ENCODE measurements at places on chromosomes 2 and 18.

- DNase-seq = no peak
Observed at GRCh38 chr2:167832868-167833287, 414.5 kb downstream of the STK39 start.

DNA sequence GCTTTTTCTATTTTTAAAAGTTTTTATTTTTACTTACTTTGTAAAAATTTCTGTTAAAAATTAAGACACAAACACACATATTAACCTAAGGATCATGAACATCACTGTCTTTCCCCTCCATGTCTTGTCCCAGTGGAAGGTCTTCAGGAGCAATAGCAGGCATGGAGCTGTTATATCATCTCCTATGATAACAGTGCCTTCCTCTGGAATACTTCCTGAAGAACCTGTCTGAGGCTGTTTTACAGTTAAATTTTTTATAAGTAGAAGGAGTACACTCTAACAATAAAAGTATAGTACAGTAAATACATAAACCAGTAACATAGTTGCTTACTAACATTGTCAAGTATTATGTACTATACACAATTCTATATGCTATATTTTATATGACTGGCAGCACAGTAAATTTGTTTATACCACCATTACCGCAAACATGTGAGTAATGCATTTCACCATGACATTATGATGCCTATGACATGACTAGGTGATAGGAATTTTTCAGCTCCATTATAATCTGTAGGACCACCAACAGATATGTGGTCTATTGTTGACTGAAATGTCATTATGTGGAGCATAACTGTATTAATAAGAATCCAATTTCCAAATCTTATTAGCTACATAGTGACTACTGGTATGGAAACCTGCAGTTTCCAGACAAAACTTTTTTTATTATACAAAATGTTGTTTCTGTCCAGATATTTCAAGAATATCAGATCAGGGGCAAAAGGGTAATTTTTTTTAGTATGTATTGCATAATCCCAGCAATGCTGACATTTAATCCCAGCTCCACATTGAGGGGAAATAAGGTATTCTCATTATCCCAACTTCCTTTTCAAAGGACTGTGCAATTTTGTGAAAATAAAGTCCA, 337.2 kb upstream of the SLC39A10 start:
- no peak for DNase-seq

DNA sequence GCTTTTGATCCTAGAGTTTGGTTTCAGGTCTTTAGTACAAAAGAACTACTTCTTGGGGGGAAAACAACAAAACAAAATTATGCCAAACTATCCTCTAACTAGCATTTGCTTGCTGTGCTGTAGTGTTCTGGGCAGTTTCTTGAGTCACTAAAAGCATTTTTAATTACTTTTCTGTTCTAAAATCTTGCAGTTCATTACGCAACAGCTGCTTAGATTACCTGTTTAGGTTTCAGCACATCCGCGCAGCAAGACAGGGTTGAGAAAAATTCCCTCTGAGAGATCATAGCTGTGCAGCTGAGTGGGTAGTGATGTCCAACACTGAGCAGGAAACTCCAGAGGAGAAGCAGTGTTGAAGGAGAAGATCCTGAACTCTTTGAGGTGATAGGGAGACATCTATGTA, 9.0 kb downstream of the DAW1 start:
- DNase-seq = no peak

GRCh38 chr2:211867845-211868451, 670.7 kb downstream of the ERBB4 start:
- DNase-seq = no peak

DNA sequence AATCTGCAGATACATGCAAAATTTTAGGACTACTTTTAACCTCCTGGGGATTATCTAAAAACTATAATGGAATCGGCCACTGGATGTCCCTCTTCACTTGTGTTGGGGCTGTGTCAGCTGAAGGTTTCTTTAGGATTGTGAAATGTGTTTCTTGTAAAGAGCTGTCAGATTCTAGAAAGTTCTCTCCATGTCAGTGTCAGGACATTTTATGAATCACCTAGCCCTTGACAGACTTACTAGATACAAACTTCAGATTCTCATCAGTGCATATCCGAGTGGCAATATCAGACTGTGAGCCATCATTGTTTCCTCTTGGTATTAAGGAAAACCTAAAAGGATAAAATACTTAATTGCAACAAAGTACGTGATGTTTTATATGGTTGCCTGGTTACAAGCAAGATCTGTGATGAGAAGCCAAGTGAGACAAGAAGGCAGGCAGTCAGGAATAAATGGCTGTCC, 107.3 kb downstream of the CPS1 start:
- DNase-seq = no peak

DNA sequence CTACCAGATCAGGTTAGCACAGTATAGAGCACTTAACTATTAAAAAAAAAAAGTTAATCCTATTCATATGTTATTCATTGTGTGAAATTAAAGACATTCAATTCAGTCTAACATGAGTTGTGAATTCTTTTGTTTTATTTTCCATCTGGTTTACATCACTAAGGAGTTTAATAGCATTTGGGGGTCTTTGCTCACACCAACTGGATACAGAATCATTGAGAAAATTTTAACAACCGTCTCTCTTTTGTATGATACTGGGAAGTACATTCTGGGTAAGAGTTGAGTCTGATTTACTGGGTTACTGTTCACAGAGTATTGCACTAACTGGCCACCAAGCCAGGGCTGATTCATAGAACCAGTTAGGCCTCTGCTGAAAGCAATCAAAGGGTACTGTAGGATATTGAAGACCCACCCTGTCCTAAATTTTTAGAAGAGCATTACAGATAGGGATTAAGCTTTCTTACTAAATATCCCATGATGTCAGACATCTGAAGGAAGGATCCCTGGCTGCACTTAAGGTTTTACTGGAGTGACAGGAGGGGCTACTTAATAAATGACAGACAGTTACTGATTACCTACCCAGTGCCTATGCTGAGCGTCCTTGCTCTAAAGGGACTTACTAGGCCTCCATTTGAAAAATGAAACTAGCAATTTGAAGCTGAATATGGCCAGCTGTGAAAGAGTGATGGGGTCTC, 387.9 kb downstream of the SETBP1 start:
- DNase-seq = no peak

DNA sequence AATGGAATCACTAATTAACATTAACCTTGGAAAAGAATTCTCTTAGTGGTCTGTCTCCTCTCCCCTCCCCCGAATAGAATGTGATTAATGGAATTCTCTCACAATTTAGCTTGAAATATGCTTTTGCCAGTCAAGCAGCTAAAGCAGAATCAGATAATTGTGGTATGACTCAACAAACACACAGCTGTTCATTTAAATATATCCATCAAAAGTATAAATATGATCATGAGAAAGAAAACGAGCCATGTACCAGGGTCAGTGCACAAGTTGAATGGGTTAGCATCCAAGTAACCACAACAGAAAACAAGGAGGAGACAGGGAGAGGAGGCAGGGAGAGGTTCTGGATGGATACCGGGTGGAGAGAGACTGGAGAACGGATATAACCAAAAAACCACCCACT, 66.9 kb downstream of the ACVR1 start:
- no peak for DNase-seq

DNA sequence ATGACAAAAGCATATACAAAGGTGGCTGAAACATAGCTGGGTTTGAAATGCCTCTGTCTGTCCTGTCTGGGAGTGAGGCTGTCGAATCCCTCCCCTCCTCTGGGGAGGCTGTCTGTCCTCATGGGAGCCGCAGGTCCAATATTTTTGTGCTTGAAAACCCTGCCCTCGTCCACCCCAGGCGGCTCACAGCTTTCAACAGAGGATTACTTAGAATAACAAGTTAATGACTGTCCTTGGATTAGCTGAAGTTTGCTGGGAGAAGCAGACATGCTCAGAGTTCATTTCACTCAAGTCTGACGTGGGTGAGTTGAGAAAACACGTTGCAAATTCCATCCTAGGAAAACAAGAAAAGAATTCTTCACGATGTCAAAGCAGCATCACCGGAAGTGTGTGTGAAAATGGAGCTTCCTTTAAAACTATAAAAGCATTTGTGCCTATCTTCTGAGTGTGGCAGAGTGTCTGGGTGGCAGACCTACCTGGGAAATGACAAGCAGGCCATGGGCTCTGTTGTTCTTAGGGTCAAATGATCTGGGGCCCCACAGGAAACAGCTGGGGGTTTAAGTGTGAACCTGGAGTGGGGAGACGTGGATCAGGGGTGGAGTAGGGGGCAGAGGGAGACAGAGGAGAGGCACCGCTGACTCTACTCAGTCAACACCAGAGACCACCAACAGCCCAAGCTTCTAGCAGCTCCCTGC, 77.1 kb downstream of the DDX1 start:
- no peak for DNase-seq

- no peak for DNase-seq
Observed at GRCh38 chr2:172901913-172902312, 166.3 kb downstream of the RAPGEF4 start.

DNA sequence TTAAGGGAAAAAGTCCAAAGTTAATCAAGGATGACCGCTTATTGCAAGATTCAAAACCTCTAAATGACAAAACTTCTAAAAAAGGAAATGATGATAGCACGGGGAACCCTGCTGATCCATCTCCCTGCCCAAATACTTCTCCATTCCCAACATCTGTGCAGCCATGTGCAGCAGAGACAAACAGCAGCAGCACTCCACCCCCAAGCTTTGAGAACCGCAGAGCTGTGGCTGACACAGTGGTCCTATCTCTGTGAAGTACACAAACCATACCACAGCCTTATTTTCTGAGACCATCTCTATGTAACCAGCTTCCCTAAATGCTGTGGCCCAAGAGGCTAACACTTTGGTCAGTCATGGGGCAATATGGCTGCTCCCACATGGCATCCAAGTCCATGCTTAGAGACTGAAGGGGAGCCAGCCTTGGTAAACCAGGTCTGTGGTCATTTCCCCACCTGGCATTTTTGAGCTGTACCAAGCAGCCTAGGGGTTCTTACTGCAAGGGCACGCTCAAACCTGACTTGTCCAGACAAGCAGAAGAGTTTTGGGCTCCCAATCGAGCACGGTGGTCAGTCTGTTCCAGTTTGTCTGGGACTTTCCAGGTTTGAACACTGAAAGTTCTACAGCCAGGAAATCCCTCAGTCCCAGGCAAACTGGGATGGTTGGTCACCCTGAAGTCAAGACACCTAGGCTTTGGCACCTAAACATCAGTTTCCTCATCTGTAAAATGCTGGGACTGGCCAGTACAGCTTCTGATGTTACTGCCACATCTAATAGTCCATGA, 17.1 kb upstream of the NFE2L2 start:
- DNase-seq = no peak
